ENCODE measurements at places on chromosomes 3 and 15.

GRCh38 chr3:125302932-125303331, 72.2 kb downstream of the ZNF148 start:
- DNase-seq = no peak

- DNase-seq = no peak
Observed at GRCh38 chr3:149333176-149333859, at the start of gene TM4SF18. TSS of gene TM4SF18 (minus strand) at chr3:149333636. CDS start at chr3:149333382, 254 bp downstream.

DNA sequence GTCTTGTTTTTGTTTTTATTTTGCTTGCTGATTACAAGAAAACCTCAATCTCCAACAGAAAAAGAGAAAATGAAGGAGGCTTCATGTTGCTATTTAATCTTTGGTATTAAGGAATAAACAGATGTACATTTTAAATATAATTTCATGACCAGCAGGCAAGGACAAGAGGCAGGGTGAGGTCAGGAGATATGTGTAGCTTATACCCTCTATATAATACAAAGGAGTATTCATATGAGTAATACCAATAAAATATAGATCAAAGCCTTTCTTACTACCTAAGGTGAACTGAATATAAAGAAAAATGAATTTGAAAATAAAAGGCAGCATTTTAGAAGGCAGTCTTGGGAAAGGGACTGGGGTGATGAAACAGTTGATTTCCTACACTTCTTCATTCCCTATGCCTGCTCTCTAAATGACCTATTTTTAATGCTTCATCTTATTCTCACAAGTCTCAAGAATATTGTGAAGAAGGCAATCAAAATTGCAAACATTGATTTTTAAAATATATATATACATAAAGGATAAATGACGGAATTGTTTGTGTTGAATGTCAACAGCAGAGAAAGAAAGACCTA, 8.6 kb upstream of the CBLB start:
- no peak for DNase-seq

DNA sequence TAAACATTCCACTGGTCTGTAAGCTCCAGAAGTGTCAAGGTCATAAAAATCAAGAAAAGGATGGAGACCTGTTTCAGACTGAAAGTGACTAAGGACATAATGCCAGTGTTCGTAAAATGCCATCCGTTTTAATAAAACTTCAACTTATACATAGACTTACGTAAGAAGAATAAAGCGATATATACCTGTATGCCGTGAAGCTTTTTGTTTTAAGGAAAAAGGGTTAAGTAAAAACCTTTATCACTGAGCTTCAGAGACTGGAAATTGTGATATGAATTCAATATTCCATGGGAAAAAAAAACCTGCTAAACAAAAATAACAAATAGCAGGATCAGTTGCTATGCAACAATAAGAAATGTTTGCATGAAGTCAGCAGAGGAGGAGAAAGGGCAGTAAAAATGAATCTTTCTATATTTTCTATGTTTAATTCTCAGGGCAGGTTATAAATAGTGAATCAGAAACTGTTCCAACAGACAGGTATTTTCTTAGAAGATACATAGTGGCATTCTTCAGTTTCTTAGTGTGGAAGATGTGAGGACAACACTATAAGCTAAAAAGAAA, 42.5 kb downstream of the CHSY1 start:
- no peak for DNase-seq

DNA sequence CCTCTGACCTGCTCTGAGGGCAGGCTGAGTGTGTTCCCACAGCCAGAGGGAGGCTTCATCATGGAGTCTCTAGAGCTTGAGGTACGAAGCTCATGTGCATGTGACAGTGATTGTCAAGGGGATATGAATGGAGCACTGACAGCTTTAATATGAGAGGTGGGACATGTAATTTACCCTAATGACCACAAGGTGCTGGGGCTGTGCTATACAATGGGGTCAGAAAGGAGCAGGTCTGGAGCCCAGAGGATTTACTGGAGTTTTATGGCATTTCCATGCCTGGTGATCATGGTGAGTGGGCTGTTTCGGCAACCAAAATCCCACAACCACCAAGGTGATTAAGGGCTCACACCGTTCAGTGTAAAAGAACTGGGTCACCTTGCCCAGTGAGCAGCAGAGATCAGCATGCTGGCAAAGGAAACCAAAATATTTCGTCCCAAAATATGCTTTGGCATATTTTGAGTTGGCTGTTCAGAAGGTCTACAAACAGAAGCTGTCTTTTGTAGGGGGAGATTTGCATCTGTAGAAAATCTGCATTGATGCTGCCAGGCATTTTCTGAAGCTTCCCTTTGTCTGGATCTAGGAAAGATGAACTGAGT, 40.1 kb upstream of the RASGRF1 start:
- no peak for DNase-seq

DNA sequence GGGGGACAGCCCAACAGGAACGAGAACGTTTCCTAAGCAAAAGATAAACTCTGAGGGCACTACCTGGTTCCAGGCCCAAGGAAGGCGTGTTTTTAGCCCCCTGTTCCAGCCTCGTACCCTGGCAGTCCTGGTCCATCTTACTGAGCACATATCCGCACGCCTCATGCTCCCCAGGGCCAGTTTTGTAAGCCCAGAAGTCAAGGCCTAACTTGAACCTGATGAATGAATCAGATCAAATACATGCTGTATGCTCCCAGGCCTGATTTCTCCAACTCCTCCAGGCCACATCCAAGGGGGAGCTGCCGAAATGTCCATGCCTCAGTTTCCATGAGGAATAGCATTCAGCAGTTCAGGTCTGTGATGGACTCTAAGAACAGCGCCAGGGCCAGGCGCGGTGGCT, 14.3 kb upstream of the DOCK3 start:
- peak; percentile 1 for DNase-seq

DNA sequence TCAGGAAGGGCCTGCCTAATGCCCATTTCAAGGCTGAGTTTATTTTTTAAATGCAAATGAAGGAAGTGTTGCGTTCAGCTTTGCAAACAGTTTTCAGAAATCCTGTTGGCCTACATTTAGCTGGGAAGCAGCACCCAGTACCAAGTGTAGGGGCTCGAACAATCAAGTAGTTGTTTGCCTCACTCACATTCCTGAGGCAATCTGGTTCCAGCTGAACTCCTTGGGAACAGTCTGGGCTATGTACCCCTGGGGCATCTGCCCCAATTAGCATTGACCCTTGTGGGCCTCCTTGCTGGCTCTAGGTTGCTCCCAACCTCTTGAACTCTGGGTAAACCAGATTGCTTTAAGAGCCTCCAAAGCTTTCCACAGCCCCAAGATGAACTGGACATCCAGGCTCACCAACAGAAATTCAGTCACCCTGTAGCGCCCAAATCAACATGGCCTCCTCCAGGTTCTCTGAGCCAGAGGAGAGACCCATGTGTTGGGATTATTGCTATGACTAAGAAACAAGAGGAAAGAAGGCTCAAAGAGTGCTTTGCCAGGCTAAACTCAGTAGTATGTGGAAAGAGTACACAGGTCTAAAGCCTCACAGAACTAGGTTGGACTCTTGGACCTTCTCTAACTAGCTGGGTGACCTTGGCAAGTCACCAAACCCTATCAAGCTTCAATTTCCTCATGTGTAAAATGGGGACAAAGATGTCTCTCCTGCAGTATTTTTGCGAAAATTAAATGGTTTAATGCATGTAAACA, 532.7 kb downstream of the SOX2 start:
- peak; percentile 20 for DNase-seq

GRCh38 chr3:141686466-141687291, 51.4 kb upstream of the RNF7 start:
- peak; percentile 90 for DNase-seq

DNA sequence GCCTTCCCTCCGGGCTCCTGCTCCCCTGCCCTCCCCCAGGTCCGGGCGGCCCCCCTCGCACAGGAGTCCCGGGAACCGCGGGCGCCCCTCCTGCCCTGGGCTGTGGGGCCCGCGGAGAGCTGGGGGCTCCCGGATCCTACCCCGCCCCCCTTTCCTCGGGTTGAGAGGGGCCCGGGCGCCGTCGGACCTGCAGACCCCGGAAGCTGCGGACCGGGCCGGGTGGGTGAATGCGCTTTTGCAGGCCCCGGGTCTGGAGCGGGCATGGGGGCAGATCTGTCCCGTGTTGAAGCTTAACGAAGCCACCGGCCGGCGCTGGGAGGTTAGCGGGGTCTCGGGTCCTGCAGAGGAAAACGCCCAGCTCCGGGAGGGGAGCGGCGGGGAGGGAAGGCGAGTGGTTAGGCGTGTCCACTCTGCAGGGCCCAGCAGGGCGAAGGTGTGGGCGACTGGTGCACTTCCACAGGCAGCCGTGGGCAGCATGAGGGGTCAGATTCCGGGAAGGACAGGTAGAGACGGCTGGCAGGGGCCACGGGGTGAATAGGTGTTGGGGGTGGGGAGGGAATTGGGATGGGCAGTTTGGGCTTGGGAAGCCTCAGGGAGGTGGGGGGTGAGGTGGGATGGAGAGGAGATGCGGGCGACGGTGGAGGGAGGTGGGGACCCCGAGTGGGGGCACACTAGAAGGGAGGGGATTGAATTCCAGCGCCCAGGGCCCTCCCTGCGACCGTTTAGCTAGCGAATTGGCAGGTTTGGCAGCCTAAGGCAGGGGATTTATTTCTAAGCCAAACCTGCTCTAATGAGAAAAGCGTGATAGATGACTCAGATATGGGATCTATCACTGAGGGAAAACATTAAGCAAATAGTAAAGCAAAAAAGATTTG, 635 bp downstream of the CD276 start:
- peak; percentile 28 for DNase-seq

DNA sequence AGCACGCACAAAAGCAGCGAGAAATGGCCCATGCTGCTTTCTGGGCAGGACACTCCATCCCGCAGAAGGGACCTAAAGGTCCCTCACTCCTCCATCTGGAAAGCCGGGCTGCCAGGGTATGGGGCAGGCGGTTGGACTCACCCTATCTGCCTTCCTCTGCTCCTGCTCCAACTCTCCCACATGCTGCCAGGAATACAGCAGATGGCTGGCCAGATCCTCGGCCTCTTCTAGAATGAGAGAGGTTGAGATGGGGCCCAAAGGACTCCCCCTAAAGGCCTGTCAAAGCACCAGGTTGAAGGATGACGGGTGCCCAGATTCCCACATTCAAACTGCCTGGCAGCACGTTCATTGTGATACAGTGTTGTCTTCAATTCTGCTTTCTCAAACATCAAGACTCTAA, 85.1 kb upstream of the C2CD4B start:
- no peak for DNase-seq

- DNase-seq = no peak
Observed at GRCh38 chr15:73361337-73361736, 7.4 kb downstream of the HCN4 start.

GRCh38 chr3:68249265-68249664, 594.9 kb upstream of the SUCLG2 start:
- DNase-seq = no peak

DNA sequence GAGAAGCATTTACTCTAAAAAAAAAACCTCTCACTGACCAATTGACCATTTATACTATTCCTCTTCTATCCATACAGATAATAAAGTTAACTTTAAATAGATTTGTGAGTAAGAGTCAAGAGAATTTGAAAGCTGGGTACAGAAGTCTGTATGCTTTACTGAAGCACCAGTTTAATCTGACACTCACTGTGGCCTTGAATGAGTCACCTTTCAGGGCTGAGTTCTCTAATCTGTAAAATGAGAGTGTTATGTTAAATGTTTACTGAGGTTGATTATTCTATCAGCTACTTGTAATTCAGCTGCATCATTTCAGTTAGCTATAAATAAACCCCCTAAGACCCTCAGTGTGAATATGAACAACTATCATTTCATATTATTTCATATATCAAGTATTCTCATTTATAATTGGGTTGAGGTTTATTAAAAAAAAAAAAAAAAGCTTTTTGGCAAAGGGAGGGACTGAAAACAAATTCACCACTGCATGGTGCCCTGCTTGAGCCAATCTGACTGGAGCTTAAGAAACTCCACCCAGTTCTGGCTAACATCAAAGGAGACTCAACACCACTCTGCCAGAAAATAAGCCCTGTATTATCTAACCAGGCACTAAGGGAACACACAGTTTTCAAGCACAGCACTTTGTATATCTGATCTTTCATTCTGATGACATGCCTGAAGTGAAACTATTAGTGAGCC, 2.8 kb downstream of the MAP4 start:
- no peak for DNase-seq

DNA sequence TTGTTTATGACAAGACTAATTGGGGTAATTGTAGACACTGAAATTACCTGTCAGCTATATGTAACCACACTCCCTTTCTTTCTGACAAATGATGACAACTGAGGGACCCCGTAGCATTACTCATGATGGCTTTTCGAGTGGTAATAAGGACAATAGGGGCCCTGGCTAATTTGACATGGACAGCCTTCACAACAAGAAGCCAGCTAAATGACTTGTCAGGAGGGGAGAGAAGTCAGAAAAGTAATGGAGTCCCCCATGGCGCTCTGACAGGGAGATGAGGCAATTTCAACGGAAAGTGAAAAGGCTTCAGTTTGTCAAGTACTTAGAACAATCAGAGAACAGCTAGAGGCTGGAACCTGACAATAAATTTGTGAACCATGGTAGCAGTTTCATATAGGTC, 177.3 kb downstream of the CDIN1 start:
- no peak for DNase-seq

GRCh38 chr3:169286214-169286613, 377.3 kb downstream of the MECOM start:
- DNase-seq = no peak

DNA sequence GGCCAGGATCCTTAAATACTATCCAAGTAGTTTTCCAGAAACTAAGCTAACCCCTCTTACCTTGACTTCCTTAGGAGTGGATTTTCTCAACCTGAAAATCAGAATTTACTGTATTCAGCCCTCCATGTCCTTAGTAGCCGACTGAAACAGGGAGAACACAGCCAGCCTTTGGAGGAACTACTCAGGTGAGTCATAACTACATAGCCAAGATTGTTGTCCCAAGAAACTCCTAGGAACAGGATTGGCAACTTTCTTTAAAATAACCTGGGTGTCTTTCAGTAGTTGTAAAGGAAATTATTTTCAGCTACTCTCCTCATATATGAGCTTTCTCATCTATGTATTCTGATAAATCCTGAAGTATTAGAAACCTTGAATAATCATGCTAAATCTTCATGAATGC, 22.3 kb downstream of the FANCD2OS start:
- no peak for DNase-seq

DNA sequence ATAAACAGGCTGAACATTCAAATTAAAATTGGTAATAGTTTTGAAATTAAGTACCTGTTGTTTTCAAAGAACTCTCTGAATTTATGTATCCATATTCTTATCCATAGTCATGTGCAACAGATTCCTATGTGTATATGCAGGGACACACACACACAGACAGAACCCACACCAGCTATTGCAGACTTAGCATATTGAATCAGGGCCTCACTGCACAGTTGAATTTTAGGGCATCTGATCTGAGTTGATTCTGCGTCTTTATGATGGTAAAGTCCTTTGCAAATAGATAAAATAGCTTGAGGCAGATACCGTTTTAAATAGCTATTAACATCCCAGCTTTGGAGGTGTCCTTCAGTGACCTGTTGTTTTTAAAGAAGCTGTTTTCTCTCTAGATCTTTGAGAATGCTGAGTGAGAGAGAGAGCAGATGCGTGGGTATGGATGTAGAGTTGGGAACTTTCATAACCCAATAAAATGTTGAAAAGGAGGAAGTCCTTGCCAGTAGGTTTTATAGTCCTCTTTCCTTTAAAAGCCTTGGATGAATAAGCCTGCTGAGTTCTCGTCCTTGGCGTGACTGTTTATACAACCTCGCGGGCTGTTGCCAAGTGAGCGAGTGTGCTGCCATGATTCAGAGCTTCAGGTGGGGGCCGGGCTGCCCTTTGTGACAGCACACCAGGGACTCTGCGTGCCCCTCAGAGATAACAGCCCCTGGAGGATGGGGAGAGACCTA, 18.3 kb downstream of the MYZAP start:
- DNase-seq = no peak

- DNase-seq = no peak
Observed at GRCh38 chr3:140203510-140203909, 268.5 kb downstream of the CLSTN2 start.
